K562 (cell line): ENCODE measurements at places on chromosomes 16 and 17. TPM values are rescaled to one million over a fixed set of nuclear protein-coding genes. Genes with fewer than 3 reads are reported as not detected.

GRCh38 chr16:31427441-31428278 lies 500 bp downstream of the COX6A2 start:
- peaks cover 11% of the 10 kb centered on the region; the same call in 2 of the 3 replicates for H3K27me3 ChIP-seq
- H3K27ac ChIP-seq = no peak overlapping the region
- DNase-seq = peak; percentile 85
- H3K4me1 ChIP-seq = no peaks in the 10 kb centered on the region

MT1M gene
- not detected in 2 replicates for total RNA-seq

- H3K4me3 ChIP-seq = no peak overlapping the region
- no peak overlapping the region for H3K27ac ChIP-seq
- H3K36me3 ChIP-seq = no peaks in the 10 kb centered on the region
- DNase-seq = no peak
- H3K4me1 ChIP-seq = no peaks in the 10 kb centered on the region
These were observed 28.6 kb upstream of the WSB1 start for GRCh38 chr17:27265333-27265732.

- peaks cover 60% of the 10 kb centered on the region for H3K27me3 ChIP-seq
- DNase-seq = no peak
- H3K27ac ChIP-seq = no peak overlapping the region
- H3K4me3 ChIP-seq = no peak overlapping the region
These were observed 21.6 kb upstream of the SMPD3 start for GRCh38 chr16:68469796-68470460.

GRCh38 chr17:57234739-57235092 lies 21.6 kb upstream of the MSI2 start:
- no peaks in the 10 kb centered on the region for H3K4me1 ChIP-seq
- H3K27ac ChIP-seq = no peak overlapping the region
- no peak overlapping the region for H3K4me3 ChIP-seq
- no peaks in the 10 kb centered on the region for H3K36me3 ChIP-seq
